ENCODE measurements at places on chromosomes 11 and 22.

DNA sequence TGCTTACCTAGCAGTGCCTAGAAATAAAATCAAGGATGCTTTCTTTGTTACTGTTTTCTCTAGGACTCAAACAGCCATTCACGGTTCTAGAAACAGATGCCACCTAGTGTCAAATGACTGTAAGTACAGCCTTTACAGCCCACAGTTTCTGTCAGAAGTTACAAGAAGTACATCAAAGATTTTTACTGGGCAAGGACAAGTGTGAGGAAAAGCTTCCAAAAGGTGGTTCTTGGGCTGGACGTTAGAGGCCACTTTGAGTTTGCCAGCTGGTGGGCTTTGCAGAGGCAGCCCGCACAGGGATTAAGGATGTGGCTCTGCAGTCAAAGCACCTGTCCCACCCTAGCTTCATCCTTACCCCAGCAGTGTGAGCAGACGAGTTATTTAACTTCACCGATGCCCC, 6.9 kb downstream of the KMT5B start:
- DNase-seq: peak; percentile 19

- no peak for DNase-seq
Measured at GRCh38 chr11:2386591-2386990, 9.5 kb downstream of the CD81 start.

DNA sequence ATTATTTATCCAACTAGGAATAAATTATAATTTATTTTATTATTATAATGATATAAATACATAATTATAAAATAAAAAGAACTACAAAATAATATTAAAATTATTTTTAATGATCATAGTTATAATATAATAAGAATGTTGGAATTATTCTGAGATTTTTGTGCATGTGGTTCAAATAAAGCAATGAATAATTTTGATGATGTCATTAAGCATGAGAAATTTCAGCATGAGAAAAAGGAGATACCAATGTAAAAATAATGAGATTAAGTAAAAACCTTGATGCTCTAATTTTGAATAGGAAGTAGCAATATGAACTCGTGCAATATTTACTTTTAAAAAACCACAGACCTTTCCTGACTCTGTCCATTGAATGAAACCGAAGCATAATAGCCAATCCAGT, 181.8 kb upstream of the MTNR1B start:
- no peak for DNase-seq

DNA sequence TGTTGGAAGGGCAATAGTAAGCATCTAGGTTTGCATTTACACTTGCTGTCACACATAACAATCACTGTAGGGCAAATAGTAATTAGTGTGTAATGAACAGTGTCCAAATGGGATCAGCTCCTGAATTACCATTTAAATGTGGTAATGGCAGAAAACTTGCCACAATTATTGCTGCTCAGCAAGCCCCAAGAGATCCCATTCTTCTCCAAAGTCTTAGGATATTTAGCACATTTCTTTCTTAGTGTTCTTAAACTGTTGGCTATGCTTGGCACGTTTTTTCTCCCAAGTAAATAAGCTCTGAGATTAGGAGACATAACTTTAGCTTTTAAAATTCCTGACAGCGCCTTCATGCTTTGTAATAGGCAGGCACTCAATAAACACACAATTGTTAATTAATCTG, 1037.0 kb downstream of the DLG2 start:
- no peak for DNase-seq

DNA sequence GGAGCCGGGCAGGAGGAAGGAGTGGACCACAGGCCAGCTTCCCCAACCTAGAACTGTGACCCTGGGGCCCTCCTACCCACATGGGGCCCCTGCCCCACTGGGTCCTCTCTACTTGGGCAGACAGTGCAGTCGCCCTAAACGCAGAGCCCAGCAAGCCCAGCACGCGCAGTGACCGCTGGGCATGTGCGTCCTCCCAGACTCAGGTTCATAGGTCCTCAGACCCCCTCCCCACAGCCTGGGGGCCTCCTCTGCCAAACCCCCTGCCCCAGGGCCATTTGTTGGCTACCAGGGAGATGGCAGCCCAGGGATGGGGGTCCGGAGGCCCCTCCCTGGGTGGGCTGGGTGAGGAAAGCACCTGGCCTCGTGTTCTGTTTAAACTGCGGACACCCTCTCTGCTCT, 23.9 kb downstream of the RTN4R start:
- no peak for DNase-seq

DNA sequence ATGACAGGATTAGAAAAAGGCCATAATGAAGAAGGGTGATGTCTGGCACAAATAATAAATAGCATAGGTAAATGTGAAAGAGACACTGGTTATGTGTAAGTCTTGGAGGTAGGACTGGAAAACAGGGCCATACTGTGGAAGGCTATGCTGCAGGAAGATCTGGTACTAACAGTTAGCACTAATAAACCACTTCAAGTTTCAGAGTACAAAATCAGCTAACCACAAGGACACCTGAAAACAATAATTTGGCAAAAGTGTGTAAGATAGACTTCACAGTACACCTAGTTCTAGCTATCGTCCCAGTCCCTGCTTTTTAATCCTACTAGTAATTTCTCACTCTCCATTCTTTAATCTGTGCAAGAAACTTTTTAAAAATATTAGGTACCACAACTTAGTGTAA, 44.3 kb downstream of the CWF19L2 start:
- no peak for DNase-seq
